ENCODE measurements at places on chromosomes 12 and 14.

DNA sequence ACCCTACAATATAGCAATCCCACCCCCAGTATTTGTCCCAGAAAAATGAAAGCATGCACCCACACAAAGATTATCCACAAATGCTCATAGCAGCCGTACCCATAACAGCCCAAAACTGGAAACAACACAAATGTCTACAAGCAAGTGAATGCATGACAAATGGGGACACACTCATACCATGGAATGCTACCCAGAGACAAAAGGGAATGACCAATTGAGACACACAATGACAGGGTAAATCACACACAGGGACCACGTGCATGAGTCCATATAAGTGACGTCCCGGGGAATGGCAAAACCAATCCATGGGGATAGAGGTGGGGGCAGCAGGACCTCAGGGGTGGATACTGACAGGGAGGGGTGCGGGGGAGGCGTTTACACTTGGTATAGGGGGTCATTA is 33.4 kb downstream of the SCARB1 start:
- DNase-seq: no peak

DNA sequence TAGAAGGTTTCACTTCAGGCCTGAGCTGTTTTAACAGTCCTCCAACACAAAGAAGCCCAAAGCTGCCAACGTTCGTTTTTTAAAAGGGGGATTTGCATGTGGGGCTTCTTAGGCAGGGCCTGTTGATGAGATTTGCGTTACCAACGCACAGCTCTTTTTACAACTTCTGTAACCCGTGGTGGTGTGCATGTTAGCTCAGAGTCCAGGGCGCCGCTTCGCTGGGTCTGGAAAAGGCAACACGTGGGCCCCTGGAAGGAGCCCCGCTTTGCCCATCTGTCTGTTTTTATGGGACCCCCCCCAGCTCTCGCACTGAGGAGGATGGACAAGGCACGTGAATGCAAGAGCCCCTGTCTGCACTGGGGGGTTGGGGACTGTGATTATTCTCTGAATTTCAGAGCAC is 84.0 kb downstream of the ESR2 start:
- no peak for DNase-seq

GRCh38 chr14:99274346-99275221 is 2.6 kb upstream of the BCL11B start:
- peak; percentile 58 for DNase-seq

DNA sequence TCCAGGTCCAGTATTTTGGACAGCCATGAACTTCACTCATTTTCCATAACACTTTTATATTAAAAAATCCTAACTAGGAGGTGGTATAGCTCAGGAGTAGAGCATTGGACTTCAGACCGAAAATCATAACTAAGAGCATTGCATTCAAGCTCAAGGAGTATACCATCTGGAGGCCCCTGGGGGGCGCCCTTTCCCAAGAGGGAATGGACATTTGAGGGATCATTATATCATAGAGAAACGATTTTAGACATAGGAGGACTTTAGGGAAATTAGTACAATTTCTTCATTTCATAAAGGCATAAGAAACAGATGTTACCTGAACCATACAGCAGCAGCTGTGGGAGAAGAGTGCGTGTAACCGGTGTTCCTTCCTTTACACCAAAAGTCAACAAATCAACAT is 5.2 kb upstream of the ATG14 start:
- no peak for DNase-seq

DNA sequence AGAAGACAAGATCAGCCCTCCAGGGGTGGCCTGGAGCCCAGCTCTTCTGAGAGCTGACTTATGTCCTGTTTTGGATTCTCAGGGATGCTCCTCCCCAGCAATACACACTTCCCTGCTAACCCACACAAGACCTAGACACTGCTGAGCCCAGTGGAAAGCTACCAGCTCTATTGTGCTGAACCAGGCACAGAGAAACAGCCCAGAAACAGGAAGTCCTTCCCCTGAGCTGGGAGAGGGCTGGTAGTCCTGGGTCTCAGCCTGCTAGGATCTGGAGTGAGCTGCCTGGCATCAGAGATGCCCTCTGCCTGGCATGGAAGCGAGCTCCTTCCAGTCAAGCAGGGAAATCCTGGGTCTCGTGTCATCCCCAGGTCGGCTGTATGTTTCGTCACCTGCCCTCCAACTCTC is 1.2 kb upstream of the LAG3 start:
- DNase-seq: no peak

DNA sequence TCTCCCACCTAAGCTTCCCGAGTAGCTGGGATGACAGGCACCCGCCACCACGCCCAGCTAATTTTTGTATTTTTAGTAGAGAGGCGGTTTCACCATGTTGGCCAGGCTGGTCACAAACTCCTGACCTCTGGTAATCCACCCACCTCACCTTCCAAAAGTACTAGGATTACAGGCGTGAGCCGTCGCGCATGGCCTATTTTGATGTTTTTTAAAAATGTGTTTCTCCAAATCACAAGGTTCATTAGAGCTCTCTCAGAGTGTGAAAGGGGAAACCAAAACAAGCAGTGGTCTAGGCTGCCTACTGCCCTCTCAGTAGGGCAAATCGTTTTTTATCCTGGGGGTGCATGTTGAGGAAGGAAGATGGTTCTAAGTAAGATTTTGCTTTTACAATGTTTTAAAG is 211.5 kb downstream of the PIK3C2G start:
- DNase-seq: no peak

- DNase-seq: no peak
Observed at GRCh38 chr14:68676511-68676943, 116.3 kb downstream of the ZFP36L1 start.

GRCh38 chr14:49950275-49951228 is 57.7 kb downstream of the ARF6 start:
- no peak for DNase-seq

- no peak for DNase-seq
Observed at GRCh38 chr12:67592228-67593011, 56.1 kb upstream of the DYRK2 start.

DNA sequence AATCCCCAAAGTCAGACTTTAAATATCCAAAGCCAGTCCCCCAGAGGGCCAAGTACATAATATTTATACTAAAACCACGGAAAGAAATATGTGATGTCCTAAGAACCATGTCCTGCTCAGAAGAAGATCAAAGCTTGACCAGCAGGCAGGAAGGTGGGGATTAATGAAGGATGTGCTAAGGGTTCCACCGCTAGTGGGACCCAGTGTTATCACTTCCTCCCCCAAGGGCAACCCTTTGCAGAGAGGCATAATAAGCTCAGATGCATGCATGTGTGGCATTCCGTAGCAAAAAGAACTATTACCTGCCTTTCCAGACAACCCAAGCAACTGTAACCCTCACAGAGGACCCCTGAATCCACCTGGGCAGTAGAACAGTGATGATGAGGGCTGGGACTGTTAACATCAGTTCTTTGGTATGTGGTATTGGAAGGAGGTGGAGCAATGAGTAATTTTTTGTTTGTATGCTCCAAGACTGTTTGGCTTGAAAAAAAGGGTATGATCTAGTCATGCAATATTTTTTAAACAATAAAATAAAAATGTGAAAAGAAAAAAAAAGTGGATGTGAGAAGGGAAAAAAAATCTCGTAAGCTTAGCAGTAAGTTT is 71.7 kb upstream of the ETV6 start:
- no peak for DNase-seq

Measured in activated CD4-positive, alpha-beta T cell treated with anti-CD3 and anti-CD28 coated beads for 4 hours (primary cell).